Hematopoietic multipotent progenitor cell treated with erythropoietin and hydrocortisone succinate and interleukin-3 and kit ligand, for 8 days (in vitro differentiated cells): ENCODE measurements at places on chromosomes 1 and 21.
A peak's percentile ranks its signal among the peaks of the same experiment; 100 is the strongest.

DNA sequence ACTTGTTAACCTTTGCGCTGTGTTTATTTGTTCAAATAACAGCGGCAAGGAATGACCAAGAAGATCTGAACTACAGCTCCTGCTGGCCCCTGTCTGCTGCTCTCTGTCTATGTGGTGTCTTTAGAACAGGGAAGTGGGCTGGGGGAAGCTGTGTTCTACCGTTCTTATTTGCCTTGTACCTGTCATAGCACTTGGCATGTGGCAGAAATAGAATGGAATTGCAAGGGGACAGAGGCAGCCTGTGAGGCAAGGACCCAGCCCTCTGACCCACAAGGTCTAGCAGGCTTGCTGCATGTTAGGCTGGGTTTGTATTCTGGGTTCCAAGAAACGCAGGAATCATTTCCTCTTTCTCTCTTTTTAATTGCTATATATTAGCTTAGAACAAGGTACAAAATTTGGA is 20.7 kb downstream of the HMGCS2 start:
- DNase-seq = no peak

DNA sequence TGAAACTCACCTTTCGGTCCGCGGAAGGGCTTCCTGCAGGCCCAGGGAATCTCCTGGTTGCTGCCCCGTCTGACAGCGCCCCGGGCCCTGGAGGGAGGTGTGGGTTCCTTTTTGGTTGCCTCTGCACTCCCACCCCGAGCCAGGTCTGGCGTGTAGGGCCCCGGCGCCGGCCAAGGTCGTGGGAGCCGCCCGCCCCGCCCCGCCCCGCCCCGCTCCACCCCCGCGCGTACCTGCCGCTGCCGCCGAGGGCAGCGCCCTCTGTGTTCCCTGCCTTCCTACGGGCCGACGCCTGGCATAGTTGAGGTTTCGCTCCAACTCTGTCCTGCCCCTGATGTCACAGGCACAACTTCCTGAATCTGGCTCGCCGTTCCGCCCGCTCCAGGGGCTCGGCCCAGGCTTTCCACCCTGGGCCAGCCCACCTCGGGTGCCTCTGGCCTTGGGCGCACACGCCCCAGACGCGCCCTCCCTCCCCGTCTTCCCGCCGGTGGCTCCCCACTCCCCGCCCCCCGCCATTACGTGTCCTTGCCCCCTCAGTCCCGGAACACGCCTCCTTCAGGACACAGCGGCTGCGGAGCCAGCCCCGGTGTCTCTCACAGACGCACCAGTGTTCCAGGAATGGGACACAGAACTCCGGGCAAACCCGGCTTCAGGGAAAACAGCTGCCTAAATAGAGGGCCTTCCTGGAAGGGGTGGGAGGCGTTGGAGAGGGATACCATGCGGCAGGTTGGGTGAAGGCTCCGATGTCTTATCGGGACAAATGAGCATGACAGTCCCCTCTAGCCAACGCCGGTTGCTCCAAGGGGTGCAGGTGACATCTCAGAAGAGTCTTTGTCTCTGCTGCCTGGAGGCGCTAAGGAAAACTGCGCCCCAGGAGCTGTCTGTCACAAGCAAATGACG is at the start of gene KIAA0040:
TSS of gene KIAA0040 (minus strand) at position 147 of the 897 bp plus-strand sequence. CDS start 31,763 bp downstream, outside the sequence.
- DNase-seq = peak; percentile 65

- DNase-seq = peak; percentile 77
Observed at GRCh38 chr1:40096977-40097782, at the start of gene PPT1. Gene PPT1, minus strand, starts transcription at chr1:40097252. Its CDS starts 14 bp downstream, at chr1:40097238.

GRCh38 chr1:76857973-76858372 is 9.3 kb upstream of the ST6GALNAC5 start:
- DNase-seq = no peak

DNA sequence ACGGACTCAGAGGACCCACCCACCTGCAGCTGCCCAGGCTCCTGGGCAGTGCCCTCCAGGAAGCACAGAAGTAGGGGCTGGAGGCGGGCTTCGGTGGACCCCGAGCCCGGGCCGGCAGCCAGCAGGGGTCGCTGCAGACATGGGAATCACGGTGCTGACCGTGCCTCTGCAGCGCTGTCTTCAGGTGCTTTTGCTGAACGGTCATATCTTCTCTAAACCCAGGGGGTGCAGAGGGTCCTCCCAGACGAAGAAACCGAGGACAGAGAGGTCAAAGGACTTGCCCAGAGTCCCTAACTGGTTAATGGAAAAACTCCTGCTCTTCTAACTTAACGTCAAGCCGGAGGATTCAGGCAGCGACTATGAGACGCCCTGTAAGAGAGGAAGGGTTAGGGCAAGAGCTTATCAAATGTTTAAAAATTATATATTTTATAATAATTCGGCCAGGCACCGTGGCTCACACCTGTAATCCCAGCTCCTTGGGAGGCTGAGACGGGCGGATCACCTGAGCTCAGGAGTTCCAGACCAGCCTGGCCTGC is 21.5 kb upstream of the LEFTY2 start:
- peak; percentile 55 for DNase-seq

DNA sequence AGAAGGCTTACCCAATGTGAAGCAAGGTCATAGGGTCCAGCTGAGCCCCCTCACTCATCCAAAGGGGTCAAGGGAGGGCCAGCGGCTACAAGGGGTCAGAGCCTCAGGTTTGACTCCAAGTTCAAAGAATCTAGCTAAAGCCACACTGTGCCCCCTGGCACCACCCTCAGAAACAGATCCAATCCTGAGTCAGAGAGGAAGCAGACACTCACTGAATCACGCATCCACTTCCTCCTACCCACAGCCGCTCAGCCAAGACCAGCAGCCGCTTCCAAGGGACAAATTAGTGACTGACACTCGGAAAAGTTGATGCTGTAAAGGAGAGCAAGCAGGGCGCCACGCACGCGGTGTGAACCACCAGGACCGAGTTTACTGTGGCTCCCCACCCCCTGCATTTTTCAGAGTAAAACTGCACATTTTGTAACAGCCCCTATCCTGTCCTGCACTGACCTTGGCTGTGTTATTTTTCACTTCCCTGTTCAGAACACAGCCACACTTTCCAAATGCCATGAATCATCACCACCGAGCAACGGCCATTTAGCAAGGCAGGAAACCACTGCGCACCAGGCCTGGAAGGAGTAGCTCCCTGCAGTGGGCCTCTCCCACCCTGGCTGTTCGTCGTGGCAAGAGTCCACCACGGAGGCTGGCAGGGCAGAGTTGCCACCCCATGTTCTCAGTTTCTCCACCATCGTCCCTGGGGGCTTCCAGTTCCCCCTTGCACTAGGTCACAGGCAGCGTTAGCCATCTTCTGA is 147.8 kb downstream of the TOMM20 start:
- DNase-seq = peak; percentile 71

DNA sequence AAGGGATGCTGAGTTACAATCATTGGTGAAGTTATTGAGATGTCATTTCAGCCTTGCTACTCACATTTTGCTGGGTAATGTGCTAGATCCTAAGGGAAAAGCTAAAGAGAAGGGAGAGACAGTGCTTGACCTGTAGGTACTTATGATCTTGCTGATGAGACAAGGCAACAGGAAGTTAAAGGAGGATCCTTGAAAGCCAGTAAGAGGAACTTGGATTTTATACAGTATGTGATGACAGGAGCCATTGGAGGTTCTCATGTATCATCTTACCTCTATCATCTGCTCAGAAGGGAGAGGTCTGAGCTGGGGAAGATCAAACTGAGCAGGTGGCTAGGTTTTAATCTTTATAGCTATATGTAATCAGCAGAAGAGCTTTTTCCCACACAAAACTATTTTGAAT is 6.3 kb downstream of the APOBEC4 start:
- DNase-seq = no peak

GRCh38 chr1:32376199-32376598 is 13.9 kb downstream of the TSSK3 start:
- no peak for DNase-seq

DNA sequence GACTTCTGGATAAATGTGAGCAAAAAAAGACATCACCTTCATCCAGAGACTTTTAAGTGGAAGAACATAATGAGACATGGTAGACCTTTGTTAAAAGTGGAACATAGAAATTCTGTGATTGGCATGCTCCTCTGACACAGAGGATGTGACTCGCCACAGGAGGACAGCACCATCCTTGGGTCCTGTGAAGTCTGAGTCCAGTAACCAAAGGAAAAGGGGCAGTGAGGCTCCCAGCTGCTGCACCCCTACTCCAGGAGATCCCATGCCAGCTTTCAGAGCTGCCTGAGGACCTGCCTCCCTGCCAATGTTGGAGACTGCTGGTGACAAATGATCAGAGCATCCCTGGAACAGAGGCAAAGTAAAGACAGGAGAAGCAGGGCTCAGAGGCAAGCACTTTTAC is 136.2 kb downstream of the BRINP2 start:
- DNase-seq = no peak

GRCh38 chr1:20280341-20280740 is 10.3 kb upstream of the VWA5B1 start:
- no peak for DNase-seq

GRCh38 chr1:213251972-213252371 is 200.9 kb downstream of the RPS6KC1 start:
- DNase-seq = no peak

GRCh38 chr1:203625628-203626019 is 1.0 kb upstream of the ATP2B4 start:
- peak; percentile 86 for DNase-seq

DNA sequence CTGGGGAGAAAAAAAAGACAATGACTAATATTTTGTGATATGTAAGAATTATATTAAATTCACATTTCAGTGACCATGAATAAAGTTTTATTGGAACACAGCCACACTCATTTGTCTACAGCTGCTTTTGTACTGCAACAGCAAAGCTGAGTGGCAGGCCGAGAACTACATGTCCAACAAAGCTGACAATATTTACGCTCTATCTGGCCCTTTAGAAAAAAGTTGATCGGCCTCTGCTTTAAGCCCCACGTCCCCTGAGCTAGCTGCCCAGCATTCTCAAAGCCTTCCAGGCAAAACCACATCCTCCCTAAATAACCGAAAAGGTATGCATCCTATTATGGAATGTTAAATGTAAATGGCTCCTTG is 8.6 kb downstream of the SLC2A1 start:
- DNase-seq = no peak

GRCh38 chr1:111729271-111729921 is 9.8 kb downstream of the INKA2 start:
- DNase-seq = no peak

DNA sequence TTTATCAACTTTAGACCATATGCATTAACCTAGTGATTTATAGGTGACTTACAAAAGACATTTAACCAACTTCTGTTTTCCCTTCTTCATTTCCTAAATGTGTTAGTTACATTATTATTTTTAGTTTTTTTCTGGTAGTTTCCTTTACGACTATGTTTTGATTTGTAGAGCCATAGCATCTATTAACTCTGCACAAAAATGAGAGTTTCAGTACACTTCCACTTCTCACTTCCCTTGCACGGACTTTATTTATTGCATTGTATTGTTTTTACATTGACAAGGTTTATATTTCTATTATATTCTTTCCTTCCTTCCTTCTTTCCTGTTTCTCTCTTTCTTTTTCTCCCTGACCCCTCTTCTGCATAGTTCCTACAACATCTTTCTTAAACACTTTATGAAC is 14.7 kb downstream of the PKN2 start:
- DNase-seq = no peak

DNA sequence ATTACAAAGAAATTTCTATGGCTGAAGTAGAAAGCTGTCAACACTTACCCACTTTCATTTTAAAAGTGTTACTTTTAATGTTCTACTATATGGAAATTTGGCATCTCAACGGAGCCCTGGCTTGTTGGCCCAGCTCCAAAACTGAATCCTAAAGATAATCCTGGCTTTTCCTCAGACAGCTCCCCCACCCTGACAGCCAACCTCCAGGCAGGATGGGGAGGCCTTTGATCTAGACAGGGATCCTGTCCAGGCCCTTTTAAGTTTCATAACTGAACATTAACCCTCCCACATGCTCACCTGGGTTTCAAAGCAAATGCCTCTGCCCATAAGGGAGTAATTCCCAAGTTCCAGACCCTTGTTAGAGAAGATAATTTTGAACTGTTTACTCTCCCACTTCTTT is 99.3 kb upstream of the RALGPS2 start:
- no peak for DNase-seq

GRCh38 chr1:20578721-20579395 is 10.0 kb upstream of the CDA start:
- DNase-seq = no peak

GRCh38 chr21:35102488-35103371 is 53.6 kb upstream of the RUNX1 start:
- peak; percentile 61 for DNase-seq

GRCh38 chr1:3211582-3212375 is 142.8 kb downstream of the PRDM16 start:
- DNase-seq = no peak

DNA sequence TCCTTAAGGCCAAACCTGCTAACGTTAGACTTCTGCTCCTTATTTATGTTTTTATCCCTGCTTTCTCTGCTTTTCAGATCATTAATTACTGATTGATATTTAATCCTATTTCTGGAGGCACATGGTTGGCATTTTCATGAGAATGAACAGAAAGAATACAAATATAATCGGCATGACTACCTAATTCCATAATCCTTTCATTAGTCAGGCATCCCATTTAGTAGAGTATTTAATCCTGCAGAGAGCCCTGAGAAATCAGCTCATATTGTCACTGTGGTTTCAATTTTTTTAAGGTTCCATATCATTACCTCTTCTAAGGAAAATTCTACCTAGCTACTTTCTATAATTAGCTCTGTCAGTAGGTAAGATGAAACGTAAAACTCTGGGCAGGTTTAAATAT is 238.8 kb downstream of the NCAM2 start:
- DNase-seq = no peak

DNA sequence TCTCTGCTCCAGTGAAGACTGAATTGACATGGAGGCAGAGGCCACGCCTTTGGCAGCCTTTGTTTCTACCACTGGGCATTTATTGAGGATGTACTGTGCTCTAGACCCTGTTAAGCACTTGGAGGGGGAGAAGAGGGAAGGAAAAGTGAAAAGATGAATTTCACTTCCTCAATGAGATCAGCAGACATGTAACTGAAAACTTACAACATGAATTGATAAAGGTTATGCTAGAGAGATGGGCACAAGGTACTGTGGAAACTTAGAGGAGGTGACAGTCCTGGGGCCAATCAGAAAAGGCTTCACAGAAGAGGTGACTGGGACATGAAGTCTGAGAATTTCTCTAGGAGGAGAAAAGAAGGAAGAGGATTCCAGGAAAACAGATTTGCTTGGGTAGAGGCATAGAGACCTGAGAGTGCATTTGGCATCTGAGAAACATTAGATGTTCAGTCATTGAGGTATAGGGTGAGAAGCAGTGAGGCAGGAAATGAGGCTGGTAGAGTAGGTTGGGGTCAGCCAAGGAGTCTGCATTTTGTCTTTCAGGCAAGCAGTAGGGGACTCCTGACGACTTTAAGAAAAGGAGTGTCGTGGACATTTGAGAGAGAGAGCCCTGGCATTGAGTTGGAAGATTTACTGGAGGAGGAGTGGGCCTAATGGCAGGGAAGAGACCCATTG is 113.0 kb downstream of the SYT2 start:
- no peak for DNase-seq

DNA sequence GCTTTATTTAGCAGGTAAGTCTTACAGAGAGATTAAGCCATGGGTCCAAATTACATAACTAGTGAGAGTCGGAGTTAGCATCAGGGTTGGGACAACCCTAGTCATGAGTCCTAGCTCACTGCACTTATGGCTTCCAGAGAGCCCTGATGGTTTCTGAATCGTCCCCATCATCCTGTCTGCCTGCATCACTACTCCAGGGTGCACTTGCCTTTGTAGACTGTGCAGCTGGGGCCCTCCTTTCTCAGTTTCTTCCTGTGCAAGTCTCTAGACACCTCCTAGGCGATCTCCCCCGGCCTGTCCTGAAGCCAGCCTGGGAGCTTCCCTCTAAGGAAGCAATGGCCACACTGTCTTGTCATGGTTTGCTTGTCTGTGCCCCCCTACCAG is 37.1 kb downstream of the KIAA0040 start:
- no peak for DNase-seq

GRCh38 chr1:163768576-163768975 is 446.8 kb downstream of the NUF2 start:
- no peak for DNase-seq
